ENCODE measurements at places on chromosomes 12 and 14.

- peak; percentile 77 for DNase-seq
Measured at GRCh38 chr14:104130974-104131651, 7.3 kb upstream of the KIF26A start.

GRCh38 chr14:35159742-35160409 lies 37.5 kb downstream of the PRORP start:
- no peak for DNase-seq

DNA sequence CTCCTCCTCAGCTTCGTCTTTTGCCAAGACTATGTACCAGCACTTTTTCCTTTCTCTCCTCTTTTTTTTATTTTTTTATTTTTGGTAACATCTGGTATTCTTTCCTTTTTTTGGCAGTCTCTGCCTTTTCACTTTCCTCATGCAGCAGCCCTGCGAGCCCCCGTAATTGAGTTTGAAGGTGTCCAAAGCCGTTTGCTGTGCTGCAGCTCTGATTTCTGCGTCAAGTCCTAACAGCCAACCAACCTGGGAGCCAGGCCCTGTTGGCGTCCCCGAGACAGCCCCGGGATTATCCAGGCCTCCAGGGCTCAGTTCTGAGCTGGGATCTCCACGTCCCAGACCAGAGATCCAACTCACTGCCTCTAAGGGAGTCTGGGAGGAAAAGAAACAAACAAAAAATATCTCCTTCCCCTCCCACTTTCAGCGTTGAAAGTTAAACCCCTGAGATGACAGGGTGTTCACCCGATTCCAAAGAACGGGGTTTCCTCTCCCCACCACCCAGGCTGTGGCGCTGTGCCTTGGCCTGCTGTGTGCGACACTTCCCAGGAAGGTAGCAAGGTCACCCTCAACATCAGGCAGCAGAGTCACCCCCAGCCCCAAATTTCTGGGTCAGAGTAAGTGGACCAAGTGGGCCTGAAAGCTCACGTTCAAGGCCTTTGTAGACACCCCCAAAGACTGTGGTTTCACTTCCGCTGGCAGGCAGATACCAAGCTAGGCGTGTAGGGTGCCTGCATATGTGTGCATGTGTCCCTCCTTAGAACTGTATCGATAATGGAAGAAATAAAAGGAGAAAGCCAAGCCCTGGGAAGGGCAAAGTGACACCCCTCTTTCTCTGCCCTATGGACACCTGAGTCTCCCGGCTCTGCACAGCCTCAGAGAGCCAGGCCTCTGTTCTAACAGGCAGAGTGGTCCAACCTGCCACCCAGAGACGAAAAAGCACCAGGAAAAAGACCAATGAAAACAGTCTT lies 11.1 kb downstream of the BCL11B start:
- DNase-seq, result no peak

GRCh38 chr12:15788233-15789219 lies 662 bp downstream of the EPS8 start:
- DNase-seq, result peak; percentile 18

GRCh38 chr14:53851394-53852090 lies 105.1 kb downstream of the BMP4 start:
- DNase-seq, result no peak

DNA sequence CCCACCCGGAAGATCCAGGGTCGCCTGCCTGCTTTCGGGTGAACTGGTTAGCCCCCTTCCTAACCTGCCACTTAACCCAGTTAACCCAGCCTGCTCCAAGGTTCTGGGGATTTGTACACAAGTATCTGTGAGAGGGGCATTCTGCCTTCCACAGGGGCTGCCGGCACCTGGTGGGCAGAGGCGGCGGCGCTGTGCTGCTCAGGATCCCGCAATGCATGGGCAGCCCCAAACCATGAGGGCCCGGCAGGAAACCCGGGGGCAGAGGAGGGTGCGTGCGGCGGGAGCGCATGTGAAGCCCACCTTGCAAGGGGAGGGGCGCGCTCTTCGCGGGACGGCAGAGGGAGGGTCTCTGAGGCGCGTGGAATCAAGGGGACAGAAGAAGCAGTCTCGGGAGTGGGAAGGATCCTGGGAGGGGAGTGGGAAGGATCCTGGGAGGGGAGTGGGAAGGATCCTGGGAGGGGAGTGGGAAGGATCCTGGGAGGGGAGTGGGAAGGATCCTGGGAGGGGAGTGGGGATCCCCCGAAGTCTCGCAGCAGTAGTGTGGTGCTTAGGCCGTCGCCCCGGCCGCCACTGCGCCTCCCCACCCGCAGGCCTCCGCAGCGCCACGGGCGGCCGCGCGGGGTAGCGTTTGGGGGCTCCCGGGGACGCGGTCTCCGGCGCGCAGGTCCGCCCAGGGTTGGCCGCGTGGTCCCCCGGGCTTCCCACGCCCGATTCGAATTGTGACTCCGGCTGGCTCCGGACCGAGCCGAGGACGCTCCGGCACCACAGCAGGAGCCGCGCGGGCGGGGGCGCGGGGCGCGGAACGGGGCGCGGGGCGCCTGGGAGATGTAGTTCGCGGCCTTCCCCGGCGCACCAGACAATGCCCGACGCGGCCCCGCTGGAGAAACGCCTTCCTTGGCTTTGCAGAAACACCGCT lies 4.9 kb upstream of the MTA1 start:
- peak; percentile 87 for DNase-seq

DNA sequence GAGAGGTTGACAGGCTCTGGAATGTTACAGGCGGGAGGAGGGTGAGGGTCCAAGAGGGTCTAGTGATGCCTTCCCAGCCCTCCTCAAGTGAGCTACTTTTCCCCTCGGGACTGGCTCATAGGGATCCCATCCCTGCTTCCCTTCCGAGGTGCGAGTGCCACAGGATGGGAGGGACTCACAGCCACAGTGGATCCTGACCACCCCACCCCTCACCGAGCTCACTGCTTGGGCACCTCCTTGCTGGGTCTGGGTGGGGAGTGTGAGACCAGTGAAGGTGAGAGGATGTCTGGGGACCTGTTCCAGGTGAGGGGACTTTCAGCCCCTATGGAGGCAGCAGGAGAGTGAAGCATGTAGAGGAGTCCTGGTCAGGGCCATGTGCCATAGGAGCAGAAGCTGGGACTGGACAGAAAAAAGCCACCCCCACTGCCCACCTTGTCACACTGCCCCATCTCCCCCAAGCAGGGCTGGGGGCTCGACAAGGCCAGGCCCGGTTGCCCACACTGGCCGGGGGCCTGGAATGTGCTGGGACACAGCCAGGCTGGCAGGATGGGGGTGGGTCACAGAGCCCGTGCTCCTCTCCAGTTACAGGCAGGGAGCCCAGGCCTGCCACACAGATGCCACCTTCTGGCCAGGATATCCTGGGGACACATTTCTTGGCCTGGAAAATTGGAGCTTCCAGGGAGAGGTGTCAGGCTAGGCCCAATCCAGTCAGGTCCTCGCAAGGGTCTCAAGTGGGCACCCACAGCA lies 1.7 kb upstream of the TNS2 start:
- DNase-seq, result no peak

DNA sequence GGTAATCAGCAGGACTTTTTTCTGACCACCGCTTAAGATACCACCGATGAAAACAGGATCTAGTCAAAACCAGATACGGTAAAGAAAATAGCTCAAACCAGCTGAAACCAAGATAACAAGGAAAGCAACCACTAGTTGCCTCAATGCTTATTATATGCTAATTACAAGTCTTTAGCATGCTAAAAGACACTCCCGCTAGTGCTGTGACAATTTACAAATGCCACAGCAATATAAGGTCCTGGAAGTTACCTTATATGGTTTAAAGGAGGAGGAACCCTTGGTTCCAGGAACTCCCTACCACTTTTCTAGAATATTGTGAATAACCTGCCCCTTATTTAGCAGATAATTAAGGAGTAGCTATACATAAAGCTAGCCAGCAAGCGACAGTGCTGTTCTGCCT lies 976.4 kb upstream of the SEL1L start:
- no peak for DNase-seq

DNA sequence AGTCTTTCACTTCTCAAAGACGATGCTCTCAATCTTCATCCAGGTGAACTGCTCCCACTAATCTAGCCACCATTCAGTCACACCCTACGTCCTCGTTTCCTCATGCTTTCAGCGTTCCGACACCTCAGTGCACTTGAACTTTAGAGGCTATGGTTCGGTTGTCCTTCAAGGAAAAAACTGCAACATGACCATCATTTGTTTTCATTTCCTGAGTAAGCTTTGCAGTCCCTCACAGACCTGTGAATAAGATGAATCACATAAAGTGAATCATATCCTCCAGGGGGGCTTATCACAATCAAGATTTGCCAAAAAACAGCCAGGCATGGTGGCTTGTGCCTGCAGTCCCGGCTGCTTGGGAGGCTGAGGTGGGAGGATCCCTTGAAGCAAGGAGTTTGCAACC lies 80.2 kb downstream of the TMCC3 start:
- no peak for DNase-seq

DNA sequence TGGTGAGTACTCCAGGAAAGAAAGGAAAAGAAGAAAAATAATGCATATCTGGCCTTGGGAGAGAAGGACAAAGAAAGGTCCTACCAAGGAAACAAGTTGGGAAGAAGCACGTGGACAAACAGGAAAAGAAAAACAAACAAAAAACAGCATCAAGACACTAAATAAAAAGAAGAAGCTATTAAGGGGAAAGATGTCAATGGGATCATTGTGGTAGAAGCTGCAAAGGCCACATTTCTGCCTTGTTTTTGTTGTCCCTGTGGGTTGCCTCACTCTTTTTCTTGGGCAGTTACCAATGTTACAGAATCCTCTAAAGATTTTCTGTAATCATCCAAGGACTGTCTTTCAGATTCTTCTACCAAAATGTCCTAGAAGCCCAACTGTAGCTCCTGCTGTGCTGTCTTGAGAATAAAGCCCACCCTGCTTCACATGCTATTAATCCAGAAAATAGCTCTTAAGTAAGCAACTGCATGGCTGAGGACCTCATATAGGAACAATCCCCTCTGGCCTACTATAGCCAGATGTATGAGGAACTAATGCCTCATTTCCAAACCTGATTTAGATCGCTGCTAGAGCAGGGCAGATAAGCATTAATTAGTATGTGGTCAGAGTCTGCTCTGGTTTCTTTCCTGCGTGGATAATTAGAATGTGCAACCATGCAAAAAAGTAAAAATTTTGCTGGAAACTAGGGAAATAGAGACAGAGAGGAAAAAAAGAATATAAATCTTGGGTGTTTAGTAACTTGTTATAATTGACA lies 10.2 kb upstream of the CPNE8 start:
- no peak for DNase-seq

GRCh38 chr12:57001448-57001906 lies 4.9 kb downstream of the ZBTB39 start:
- DNase-seq, result peak; percentile 93

GRCh38 chr12:132124766-132125425 lies 19.2 kb downstream of the DDX51 start:
- no peak for DNase-seq

GRCh38 chr12:33438851-33439586 lies 600 bp downstream of the SYT10 start:
- DNase-seq, result peak; percentile 61

DNA sequence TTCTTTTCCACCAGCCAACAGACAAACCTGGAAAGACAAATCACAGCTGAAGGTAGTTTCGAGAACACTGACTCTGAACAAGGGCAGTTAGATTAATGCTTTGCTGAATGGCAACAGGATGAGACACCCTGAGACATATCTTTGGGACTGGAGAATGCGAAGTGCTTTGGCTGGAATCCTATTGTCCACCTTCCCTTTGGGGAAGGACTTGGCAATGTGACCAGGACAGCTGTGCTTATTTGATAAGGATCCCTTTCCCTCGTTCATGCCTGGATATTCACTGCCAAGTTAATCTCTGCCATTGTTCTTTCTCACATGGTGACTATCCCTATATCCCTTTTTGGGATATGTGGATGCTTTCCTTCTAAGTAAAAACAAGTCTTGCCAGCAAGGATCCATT lies 537.1 kb upstream of the SEL1L start:
- DNase-seq, result no peak

DNA sequence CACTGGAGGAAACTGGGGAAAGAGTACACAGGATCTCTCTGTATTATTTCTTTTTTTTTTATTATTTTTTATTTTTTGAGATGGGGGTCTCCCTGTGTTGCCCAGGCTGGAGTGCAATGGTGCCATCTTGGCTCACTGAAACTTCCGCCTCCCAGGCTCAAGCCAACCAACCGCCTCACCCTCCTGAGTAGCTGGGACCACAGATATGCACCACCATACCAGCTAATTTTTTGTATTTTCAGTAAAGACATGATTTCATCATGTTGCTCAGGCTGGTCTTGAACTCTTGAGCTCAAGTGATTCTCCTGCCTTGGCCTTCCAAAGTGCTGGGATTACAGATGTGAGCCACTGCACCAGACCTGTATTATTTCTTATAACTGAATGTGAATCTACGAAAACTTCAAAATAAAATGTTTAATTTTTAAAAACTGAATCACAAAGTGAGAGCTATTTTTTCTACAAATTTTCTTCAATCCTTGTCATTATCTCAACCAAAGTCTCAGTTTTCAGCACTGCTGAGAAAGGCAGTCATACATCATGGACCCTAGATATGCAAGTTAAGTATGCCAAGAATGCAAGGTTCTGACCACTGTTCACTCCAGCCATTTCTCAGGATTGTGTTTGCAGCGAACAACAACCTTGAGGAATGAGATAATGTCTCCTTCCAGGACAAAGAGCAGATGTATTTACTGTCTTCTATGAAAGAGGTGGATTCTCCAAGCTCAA lies 2.4 kb downstream of the EAPP start:
- DNase-seq, result no peak

- DNase-seq, result no peak
Measured at GRCh38 chr14:96205978-96206360, 1.3 kb downstream of the BDKRB2 start.

- no peak for DNase-seq
Measured at GRCh38 chr12:52032446-52032803, 18.8 kb upstream of the NR4A1 start.

GRCh38 chr12:100128512-100128908 lies 14.2 kb downstream of the BLTP3B start:
- DNase-seq, result peak; percentile 39

DNA sequence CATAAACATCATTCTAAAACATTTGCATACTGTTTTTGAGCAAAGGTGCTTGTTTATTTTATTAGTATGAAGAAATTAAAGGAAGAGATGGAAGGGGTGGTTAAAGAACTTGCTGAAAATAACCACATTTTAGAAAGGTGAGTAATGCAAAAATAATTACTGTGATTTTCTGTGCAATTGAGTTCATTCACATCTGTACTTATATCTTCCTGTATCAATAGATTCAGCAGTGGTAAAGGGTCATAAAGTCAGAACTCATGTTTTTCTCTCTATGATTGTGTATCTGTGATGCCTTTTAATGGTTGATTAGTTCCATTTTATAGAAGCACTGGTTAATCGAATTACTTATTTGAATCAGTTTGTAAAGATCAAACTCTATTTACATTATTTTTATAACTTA lies 46.0 kb downstream of the TBK1 start:
- no peak for DNase-seq

DNA sequence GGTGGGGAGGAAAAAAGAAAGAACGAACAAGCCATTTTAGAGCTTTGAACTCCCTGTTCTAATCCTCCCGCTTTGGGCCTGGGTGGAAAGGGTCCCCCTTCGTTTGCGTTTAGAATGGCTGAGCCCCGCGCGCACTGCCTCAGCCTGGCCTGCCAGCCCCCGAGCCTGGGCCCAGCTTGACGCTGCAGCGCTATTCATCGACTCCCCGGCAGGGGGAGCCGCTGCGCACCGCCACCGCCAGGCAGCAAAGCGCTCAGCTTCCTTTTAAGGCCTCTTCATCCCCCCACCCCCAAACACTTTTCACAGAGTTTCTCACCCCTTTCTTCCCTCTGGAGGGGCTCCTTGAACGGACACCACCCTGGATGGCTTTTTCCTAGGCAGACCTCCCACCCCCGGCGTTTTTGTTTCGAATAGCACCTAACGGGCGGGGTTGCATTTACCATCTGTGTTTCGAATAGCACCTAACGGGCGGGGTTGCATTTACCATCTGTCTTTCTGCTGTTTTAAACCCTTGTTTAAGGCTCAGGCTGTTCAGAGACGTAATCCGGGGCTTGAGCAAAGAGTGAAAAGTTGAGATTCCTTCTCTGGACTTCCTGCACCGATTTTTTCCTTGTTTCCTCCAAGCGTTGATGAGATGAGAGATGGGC lies 56.4 kb upstream of the PIWIL1 start:
- DNase-seq, result peak; percentile 83

Data from iPS-NIHi11 (cell line).